ENCODE measurements at places on chromosomes 3 and 15.
A peak's percentile ranks its signal among the peaks of the same experiment; 100 is the strongest.

DNA sequence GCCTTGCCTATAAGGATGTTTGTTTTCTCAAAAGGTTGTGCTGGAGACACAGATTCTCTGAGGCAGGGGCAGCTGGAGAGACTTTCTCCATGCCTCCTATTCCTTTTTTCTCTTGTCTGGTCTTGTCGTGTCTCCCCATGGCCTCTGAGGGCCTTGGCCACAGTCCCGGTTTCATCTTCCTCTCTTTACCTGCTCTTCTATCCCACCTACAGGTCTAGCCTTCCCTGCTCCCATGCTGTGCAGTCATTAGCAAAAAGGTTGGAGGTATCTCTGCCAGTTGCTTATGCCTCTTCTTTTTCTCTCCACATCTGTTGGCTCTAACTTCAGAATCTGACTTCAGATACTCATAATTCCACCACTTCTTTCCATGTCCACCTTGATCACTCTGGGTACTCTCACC lies 191.1 kb downstream of the IL20RB start:
- DNase-seq: no peak

DNA sequence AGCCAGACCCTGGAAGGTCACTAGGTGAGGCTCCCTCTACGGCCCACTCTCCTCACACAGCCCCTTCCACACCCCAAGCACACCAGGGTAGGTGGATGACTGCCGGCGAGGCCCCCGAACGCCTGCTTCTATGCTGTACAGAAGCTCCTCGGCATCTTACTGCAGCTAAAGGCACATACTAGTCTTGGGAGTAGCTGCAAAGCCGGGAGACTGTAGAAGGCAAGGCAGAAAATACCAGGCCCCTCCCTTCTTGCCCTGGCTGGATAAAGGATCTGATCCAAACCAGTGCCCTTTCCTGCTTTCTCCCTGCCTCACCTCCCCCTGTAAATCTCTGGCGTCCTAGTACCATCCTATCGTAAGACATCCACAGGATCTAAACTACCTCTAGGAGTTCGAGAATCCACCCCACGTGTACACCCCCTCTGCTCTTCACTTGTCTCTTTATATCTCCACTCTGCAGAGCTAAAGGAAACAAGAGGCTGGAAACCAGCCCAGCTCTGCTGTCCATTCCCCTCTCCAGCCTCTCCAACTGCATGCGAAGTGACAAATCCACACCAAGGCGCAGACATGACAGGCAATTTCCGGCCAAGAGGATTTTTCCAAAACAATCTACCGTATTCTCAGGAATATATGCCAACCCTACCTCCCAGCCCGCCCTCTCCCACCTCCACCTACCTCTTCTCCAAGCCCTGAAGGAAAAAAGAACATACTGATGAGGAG lies 11.8 kb downstream of the TNK2 start:
- DNase-seq: peak; percentile 87

DNA sequence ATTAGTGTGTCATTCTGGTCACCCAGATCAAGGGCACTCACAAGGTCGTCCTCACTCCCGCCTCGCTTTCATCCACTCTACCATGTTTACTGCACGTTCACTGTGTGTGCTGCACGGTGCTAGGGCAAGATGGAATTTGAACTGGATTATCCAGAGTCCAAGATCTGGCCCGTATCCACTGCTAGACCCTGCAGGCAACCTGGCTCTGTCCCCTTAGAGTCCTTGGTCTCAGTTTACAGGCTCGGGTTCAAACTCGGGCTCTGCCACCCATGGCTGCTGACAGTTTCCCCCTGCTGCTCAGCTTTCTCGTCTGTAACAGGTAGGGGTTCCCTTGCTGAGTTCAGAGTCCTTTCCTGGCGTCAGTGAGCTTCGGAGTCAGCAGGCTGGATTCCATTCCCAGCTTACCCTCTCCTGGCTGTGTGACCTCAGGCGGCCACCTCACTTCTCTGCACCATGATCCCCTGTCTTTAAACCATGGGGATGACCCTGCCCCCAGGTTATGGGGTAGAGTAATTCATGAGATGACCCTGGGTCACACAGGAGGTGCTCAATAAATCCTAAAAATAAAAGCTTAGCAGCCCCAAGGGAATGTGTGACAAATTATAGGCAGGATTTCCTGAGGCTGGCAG lies 79.6 kb upstream of the SLC6A6 start:
- DNase-seq: no peak

GRCh38 chr3:56812754-56813652 lies 11.3 kb upstream of the ARHGEF3 start:
- DNase-seq: no peak

DNA sequence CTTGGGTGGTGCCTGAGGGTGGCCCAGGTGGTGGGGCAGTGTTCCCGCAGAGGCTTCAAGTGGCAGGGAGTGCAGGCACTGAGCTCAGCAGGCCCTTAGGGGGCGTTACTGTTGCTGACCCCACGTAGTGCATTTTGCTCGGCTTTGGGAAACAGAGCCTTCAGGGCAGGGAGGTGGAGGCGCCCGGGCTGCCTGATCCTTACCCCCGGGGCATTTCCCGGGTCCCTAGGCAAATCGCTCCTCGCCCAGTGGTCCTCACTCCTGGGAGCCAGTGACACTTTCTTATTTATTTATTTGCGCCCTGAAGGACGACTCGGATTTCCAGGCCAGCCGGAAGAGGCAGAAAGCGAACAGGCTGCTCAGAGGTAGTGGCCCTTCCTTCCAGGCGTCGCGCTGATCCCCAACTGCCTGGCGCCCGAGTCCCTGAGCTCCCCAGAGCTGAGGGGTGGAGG lies 10.1 kb upstream of the FOXB1 start:
- DNase-seq: no peak

All from NCI-H2029 treated with DMSO at 0.1 percent for 48 hours (cell line).